ENCODE measurements at places on chromosomes 5 and 9. TPM values are rescaled to one million over a fixed set of nuclear protein-coding genes. Genes with fewer than 3 reads are reported as not detected.

GRCh38 chr5:170641589-170642031 lies 137.8 kb downstream of the KCNIP1 start:
- peaks cover 30% of the 10 kb centered on the region for H3K27me3 ChIP-seq
- H3K4me1 ChIP-seq, result no peaks in the 10 kb centered on the region
- H3K4me3 ChIP-seq, result no peak overlapping the region

DNA sequence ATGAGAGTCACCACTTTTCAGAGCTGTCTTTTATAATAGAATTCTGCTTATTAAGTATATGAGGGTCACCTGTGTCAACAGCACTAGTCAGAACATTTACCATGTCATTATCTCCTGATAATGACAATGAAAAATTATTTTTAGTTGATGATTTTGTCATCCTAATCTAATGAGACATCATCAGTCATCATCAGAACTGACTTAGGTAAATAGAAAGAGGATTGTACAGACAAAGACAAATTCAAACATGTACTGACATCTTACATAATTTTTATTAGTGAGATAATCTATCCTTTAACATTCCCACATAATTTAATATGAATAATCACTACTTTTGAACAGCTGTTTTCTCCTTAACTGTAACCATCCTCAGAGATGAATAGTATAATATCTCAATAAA lies 22.6 kb downstream of the CDH9 start:
- no peaks in the 10 kb centered on the region for H3K27me3 ChIP-seq
- H3K4me3 ChIP-seq, result no peak overlapping the region
- no peaks in the 10 kb centered on the region for H3K4me1 ChIP-seq
- H3K27ac ChIP-seq, result no peak overlapping the region
- DNase-seq, result no peak

DNA sequence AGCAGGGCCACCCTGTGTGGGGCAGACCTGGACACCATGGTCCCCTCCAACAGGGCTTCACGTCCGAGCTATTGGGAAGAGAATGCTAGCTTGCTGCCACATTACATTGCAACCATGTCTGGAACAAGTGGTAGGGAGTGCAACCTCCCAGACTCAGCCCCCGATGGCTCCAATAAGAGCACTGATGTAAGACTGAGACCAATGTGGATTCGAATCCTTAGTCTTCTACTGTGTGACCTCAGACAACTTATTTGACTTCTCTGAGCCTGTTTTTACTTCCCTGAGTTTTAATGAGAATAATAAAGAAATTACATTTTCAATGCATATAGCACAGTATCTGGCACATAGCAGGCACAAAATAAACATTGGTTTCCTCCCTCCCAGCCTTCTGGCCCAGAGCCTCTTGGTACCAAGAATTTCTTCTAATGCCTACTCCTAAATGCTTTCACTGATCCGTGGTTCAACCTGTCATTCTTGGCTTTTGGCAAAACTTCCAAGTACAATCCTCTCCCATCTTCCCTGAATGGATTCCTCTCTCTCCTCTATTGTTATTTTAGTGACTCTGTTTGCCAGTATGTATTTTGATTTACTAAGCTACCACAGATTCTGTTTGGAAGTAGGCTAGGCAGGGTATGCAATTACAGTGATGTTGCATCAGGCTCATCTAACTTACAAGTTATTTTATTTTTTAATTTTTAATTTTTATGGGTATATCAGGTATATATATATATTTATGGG lies 34.6 kb upstream of the COL15A1 start:
- H3K4me3 ChIP-seq, result no peak overlapping the region
- no peak for DNase-seq

DNA sequence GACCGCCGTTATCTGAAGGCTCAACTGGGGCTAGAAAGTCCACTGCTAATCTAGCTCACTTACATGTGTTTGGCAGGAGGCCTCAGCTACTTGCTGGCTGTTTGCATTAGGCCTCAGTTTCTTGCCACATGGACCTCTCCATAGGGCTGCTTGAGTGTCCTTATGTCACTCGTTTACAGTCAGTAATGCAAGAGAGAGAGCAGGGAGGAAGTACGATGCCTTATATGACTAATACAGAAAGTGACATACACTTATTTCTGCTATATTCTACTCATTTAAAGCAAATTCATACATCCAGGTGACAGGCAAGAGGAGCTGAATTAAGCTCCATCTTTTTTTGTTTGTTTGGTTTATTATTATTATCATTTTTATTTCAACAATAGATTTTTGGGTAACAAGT lies 179.6 kb downstream of the LURAP1L start:
- no peaks in the 10 kb centered on the region for H3K36me3 ChIP-seq
- no peaks in the 10 kb centered on the region for H3K4me1 ChIP-seq
- no peaks in the 10 kb centered on the region for H3K27me3 ChIP-seq
- no peak overlapping the region for H3K4me3 ChIP-seq

Gene PPP1R26
- 0.18 TPM for total RNA-seq

Data from activated CD8-positive, alpha-beta memory T cell treated with anti-CD3 and anti-CD28 coated beads, Interleukin-2, amount 10 ng/mL, durations not matched to agents 7 days and 5 days (primary cell).